ENCODE measurements at places on chromosomes 2 and 18.

DNA sequence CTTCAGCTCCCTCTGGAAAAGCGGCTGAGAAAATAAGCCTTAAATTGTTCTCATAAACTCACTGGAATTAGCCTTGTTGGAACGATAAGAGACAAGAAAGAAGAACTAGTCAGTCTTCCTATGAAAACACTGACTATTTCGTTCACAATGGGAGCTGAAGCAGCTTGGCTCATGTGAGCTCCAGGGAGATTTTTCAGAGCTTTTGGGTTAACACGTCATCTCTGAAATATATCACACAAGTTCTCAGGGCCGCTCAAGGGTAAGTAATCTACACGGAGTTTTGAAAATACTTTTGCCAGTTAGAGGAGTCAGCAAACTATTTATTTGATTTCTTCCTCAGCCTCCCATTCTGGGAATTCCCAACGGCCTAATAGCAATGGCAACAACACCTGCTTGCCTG lies 316.2 kb upstream of the MGAT5 start:
- DNase-seq = no peak

DNA sequence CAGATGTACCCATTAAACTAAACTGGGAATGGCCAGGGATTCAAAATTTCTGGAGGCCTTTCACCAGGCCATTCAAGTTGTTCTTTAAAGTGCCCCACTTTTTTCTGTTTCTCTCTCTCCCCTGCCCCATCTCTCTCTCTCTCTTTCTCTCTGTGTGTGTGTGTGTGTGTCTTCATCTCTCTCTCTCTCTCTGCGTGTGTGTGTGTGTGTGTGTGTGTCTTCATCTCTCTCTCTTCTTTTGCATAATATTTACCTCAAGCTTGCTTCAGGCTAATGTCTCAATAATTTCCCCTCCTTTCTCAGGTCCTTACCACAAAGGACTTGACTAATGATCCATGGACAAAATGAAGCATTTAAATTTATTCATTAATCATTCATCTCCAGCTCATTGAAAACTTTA lies 164.2 kb upstream of the KLHL14 start:
- no peak for DNase-seq

GRCh38 chr2:211766689-211767088 lies 771.9 kb downstream of the ERBB4 start:
- no peak for DNase-seq

- no peak for DNase-seq
These were observed 922.7 kb upstream of the CHAC2 start for GRCh38 chr2:52844701-52845423.

- no peak for DNase-seq
These were observed 28.9 kb upstream of the CDH19 start for GRCh38 chr18:66632756-66633155.

DNA sequence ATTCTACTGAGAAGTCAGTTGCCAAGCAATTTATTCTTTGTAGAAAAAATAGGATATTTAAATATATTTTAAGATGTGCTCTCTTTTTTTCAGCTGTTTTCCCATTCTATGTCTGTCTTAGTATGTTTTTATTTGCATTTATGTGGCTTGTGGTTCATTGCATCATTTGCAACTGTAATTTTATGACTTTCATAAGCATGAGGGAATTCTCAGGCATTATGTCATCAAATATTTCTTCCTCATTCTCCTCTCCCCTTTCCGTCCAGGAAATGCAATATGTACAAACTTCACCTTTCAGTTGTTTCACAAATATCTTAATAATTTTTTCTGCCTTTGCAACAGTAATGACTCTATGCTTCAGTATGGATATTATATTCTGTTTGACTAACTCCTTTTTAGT lies 560.2 kb upstream of the LRATD1 start:
- DNase-seq = no peak

- no peak for DNase-seq
These were observed 58.6 kb upstream of the CHAC2 start for GRCh38 chr2:53708988-53709387.

DNA sequence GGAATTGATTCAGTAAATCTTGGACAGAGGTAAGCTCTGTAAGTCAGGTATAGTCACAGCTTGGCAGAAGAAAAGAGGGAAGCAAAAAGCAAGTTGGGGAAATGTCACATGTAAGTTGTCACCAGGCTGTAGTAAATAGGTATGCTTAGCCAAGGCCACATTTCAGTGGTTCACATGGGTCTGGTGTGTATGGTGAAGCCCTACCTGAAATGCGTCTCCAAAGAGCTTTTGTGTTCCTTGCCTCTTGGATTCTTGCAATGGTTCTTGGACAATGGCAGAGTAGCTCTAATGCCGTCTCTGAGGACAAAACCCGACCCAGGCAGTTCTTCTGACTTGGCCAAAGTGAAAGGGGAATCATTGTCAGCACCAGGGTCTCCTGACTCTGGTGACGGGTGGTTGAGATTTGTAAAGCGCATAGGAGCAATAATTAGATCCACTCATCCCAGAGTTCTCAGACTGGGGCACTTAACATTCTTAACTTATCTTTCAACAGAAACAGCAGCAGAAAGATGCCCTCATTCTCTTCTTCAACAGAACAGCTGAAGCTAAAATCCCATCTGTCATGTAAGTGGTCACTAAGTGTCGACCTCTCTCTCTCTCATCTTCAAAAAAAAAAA lies 34.4 kb upstream of the RPL37A start:
- DNase-seq = no peak

GRCh38 chr2:43421194-43421593 lies 174.6 kb downstream of the THADA start:
- no peak for DNase-seq

GRCh38 chr2:212249451-212249850 lies 289.2 kb downstream of the ERBB4 start:
- no peak for DNase-seq

DNA sequence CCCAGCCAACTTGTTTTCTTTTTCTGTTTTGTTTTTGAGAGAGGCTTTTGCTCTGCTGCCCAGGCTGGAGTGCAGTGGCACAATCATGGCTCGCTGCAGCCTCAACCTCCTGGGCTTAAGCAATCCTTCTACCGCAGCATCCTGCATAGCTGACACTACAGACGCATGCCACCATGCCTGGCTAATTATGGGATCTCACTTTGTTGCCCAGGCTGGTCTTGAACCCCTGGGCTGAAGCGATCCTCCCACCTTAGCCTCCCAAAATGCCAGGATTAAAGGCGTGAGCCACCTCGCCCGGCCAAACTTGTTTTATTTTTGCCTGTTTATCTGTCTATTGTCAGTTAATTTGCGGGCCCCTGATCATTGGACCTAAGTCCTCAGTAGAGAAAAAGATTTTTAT lies 61.6 kb upstream of the MSH6 start:
- DNase-seq = no peak

DNA sequence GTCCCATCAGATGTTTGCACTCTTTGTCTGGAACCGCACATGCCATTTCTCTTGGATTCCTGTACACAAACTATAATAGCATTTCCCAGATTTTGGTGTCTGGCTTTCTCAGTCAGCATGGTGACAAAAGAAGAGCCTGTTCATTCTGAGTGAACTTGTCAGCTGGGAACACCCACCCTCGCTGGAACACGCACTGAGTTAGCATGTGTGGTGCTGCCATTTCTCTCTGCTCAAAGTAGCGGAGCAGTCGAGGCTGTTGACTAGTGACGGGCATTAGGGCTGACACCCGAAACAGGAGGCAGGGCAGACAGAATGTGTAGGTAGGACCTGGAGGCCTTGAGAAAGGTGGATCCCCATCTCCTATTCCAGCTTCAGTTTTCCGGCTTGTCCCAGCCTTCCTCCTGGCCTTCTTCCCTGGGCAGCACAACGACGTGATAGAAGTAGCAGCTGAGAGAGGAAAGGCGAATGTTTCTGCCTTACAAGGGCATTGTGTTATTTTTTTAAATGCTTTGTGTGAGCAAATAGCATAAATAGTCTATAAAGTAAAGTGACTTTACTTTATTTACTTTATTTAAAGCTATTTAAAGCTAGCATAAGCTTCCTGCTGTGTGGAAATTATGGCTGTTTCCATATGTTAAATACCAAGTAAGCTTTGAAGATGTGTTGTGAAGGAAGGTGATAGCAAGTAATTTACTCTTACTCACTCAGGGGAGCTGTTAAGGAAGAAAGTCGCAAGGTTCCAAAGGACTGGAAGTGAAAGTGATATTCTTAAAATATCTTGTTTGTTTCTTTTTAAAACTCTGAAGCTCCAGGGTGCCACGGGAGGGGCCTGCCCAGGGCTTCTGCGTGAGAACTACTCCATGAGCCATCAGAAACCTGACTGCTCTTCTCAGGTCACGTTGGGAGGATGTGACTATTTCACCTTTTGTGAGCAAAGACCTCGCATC lies 272.6 kb downstream of the NEDD4L start:
- no peak for DNase-seq

Measured in smooth muscle cell of the brain vasculature (primary cell).